ENCODE measurements at places on chromosomes 5 and 9.
A peak's percentile ranks its signal among the peaks of the same experiment; 100 is the strongest.

DNA sequence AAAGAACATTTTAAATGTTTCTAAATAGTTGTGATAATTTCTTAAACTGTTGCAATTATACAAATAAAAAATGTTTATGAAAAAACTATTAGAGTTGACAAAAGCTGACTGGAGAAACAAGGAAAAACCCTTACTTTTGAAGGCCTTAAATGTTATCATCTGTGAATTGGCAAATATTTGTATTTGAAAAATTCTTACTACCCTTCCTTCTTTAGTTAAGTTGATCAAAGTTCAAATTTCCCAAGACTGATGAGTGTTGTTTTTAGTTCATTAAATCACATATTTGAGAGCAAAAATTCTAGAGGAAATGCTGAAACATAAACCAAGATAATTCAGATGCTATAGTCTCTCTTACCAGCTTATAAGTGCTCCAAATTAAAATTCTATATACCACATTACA, 2.6 kb upstream of the SLC35D2 start:
- no peak for DNase-seq

DNA sequence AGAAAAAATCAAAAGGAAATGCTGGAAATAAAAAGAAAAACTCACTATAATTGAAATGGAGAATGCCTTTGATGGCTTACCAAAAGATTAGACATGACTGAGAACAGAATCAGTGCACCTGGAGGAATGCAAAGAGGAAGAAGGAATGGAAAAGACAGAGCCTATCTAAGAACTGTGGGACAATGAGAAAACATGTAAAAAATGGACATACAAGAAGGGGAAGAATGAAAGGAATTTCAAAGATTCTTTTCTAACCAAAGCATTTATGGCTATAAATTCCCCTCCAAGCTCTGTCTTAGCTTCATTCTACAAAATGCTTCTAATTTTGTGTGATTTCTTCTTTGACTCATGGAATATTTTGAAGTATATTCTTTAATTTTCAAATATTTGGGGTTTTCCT, 47.5 kb upstream of the CLK4 start:
- no peak for DNase-seq

GRCh38 chr5:43564289-43564850, 7.5 kb upstream of the PAIP1 start:
- DNase-seq, result no peak

DNA sequence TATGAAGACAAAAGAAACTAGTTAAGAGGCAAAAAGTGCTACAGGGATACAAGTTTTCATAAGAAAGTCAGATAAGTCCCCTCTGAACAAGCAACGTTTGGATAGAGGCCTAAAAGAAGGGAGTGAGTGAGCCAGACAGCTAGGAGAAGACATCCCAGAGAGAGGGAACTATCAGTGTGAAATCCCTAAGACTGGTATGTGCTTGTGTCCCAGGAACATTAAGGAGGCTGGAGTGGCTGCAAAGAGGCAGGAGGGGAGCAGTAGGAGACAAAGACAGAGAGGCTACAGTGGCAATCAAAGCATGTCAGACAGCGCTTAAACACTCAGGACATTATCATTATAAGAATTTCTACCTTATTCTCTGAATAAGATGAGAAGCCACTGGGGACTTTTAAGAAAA, 139.1 kb upstream of the STK32A start:
- DNase-seq, result no peak

DNA sequence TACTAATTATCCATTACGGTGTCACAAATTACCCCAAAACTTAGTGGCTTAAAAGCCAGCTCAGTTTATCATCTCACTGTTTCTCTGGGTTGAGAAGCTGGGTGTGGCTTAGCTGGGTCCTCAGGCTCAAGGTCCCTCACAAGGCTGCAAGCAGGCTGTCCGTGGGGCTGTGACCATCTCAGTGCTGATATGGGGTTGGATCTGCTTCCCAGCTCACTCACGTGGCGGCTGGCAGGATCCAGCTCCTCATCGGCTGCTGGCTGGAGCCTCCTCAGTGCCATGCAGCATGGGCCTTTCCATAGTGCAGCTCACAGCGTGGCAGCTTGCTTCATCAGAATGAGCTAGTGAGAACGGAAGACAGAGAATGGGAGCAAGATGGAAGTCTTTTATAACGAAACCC, 128.5 kb upstream of the CPEB4 start:
- DNase-seq, result no peak

- no peak for DNase-seq
These were observed 28.0 kb downstream of the AKNA start for GRCh38 chr9:114359801-114360200.

DNA sequence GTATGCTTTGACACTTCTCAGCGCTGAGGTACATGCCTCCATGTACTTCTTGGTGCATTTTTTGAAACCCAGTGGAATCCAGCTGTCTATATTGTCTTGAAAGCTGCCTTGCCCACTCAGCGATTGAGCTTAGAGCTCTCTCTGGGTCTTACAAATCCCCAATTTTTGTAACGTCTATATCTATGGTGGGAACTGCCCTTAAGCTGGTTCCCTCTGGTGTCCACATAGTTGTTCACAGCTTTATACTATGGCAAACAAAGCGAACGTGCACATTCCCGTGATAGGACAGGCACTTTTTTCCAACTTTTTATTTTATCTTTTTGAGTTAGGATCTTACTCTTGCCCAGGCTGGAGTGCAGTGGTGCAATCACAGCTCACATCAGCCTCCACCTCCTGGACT, 20.9 kb downstream of the CDHR2 start:
- DNase-seq, result no peak

GRCh38 chr5:174625591-174626350, 98.6 kb upstream of the MSX2 start:
- no peak for DNase-seq

DNA sequence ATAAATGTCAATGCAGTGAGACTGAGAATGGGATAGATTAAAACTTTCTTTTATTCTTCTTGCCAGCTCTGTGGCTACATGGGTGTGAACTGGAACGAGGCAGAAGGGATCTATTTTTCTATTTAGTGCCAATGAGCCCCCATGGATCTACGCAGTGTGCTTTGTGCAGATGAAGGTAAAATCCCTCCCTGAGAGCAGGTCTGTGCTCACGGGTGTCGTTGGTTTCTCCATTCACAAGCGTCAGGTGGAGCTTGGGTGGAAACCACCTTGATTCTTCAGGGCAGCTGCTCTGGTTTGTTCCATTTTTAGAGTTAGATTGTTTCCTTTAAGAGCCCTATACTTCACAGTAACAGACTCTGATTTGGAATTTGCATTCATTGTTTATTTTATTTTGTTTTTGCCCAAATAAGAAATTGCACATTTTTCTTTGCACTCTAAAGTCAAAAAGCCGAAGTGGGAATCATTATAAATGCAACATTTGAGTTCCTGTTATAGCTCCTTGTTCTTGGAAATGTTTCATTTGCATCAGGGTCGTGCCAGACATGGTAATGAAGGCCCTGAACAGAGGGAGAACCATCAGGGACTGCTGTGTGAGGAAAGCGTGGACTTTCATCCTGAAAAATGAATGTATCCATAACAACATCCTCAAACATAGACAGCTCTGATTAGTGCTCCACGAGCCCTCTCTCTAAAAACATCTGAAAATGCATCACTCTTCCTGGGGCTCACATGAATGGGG, 31.1 kb upstream of the BICD2 start:
- DNase-seq, result no peak

DNA sequence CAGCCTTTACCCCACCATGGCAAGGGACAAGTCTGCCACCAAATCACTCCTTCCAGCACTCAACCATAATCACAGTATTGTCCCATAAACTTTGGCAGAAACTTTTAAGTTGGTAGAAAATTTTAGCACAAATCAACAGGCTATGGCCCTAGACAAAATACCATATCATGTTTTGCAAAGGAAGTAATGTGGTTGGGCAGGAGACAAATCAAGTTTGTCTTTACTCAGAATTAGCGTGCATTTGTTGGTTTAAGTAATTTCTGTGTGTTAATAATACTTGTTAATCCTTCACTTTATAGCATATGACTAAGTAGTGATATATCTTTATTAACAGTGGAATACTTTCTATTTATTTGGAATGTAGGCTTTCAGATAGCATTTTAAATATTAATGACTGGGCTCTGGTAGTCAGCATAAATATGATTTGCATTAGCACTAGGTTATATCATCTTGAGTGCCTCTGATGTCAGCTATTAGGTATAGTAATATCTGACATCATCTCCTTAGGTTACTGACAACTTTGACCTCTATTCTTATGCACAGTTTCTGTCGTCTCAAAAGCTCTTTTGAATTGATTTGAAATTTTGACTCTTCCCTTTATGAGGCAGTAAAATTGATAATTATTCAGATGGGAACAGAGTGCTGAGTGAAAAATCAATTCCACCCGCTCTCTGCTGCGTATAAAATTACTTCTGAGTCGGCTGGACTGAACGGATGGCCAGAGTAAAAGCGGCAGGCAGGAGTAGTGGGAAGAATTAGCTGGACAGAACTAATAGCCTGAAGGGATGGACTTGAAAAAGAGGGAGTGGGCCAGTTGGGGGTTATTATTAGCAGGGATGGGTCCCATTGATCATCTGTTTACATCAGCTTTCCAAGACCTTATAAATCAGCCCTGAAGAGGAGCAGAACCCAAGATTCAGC, 40.1 kb upstream of the TLX3 start:
- no peak for DNase-seq

- no peak for DNase-seq
These were observed 18.3 kb downstream of the MOCS2 start for GRCh38 chr5:53091289-53091688.

DNA sequence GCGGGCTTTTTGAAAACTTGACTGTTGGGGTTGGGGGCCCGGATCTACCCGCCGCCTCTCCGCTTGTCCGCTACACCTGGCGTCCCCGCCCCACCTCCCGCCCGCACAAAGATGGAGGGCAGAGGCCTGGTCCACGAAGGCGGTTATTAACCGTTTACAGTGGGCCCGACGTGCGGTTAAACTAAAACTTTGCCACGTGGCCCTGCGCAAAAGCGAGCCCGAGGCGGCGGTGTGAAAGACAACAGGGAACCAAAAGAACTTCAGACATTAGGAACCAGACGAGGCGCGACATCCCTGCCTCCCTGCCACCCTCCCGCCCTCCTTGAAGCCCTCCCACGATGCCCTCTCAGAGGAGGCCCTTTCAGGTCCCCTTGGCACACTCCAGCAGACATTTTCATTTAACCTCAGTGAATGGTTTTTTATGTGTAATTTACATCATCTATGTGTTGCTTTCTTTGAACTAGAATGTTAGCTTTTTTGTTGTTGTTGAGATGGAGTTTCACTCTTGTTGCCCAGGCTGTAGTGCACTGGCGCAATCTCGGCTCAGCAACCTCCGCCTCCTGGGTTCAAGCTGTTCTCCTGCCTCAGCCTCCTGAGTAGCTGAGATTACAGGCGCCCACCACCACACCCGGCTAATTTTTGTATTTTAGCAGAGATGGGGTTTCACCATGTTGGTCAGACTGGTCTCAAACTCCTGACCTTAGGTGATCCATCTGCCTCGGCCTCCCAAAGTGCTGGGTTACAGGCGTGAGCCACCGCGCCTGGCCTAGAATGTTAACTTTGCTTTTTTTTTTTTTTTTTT, 999 bp upstream of the HNRNPA0 start:
- DNase-seq, result no peak

- DNase-seq, result no peak
These were observed 173.8 kb upstream of the MVB12B start for GRCh38 chr9:126152622-126153362.

GRCh38 chr9:93053781-93054331, 4.6 kb upstream of the SUSD3 start:
- no peak for DNase-seq

DNA sequence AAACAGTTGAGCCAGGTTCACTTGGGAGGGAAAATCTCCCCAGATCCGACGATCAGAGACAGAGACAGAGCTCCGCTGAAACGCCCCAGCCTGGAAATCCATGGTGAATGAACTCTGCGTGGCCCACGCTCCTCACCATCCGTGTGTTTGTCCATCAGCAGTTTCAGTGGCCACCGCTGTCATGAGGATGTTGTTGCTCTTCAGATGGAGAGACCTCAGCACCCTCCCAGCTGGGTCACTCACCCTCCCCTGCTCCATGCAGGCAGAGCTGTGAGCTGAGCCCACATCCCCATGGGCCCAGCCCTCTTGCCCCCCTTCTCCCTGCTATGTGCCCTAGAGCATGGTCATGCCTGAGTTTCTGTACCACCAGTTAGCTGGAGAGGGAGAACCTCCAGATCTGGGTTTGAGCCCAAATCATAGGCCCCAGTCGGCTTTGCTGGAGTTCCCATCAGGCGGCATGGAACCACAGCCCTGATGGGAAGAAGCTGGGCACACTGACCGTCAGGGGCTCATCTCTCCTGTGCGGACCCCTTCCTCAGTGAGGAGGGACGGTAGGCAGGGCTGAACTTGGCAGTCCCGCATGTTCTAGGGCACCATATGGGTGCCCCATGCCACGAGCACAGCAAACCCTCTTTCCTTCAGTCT, 154.4 kb upstream of the COL5A1 start:
- DNase-seq, result no peak

GRCh38 chr9:27152405-27152718, 43.3 kb downstream of the TEK start:
- no peak for DNase-seq

GRCh38 chr9:26502311-26502710, 390.3 kb downstream of the CAAP1 start:
- no peak for DNase-seq

- no peak for DNase-seq
These were observed 41.5 kb upstream of the NOTCH1 start for GRCh38 chr9:136587145-136587943.

GRCh38 chr5:56985936-56986625, 34.2 kb upstream of the MIER3 start:
- DNase-seq, result no peak

DNA sequence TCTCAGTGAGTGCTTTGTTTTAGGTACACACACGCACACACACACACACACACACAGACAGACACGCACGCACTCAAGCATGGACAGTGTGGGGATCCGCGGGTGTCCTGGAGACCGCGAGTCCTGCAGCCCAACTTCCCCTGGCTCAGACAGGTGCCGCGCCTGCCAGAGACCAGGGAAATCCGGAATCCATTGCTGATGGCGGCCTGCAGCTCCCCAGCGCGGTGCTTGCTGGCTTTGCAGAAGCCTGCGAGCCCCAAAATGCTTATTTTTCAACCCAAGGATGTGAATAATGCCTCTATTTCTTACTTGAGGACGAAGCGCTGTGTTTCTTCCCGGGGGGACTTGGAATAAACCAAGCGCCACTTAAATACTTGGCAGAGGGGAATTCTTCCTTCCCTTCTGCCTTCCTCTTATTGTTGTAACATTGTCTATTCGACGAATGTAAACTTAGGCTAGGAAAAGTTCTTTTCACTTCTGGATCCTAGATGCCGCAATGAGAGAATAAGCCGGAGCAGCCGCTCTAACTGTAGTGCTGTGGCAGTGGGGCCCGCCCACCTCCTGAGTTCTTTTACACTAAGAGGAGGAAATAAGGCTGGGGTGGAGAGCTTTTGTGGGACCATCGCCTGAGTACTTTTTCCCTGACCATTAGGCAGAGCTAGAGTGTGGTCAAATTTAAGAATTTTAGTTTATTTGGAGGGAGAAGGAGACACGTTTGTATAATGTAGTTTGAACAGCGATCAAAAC, 802 bp downstream of the ITGA2 start:
- peak; percentile 13 for DNase-seq

DNA sequence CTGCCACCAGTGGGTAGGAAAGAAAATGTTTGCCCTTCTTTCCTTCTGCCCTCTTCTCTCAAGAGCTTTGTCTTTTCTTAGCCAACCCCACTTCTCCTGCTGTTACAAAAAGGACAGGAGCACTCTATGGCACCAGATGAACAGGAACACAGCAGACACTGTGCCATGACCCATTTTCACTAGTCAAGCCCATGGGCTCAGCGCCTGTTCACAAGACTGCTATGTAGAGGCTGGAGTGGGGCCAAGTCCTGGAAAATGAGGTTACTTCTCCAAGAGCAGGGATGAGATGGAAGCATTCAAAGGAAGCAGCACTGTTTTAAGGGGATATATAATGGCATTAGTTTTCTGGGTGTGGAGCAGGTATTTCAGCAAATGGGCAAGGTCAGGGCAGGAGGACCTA, 46.8 kb upstream of the GRAMD2B start:
- DNase-seq, result no peak
